Natural killer cell (primary cell): ENCODE measurements at places on chromosomes 12 and 14. TPM values are rescaled to one million over a fixed set of nuclear protein-coding genes. Genes with fewer than 3 reads are reported as not detected.

GRCh38 chr14:79656056-79656455 lies 555.2 kb downstream of the DIO2 start:
- no peak for DNase-seq

DNA sequence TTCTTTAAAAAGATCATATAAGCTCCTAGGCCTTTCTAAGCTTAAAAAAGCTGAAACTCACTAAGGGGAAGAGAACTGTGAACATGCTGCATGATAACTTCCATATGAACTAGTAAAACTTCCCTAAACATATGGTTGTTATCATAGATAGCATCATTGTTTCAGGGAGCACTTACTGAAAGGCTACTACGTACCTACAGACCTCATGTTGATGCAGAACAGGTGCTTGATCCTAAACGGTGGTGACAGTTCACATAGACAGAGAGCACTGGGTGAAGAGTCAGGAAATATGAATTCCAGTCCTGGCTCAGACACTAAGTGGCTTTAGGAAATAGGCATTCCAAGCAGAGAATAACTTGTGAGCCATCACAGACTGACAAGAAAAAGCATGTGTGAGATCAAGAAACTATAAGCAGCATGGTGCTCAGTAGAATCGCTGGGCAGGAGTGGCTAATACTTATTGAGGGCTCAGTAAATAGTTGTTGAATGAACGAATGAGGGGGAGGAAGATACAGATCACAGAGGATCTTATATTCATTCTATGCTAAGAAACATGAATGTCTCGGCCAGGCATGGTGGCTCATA lies 78.4 kb upstream of the NUDT4 start:
- no peak for DNase-seq

GLIPR1 gene
- 120 TPM for total RNA-seq

GPR84 gene
- total RNA-seq: 4.9 TPM

NGB gene
- not detected for total RNA-seq

DNA sequence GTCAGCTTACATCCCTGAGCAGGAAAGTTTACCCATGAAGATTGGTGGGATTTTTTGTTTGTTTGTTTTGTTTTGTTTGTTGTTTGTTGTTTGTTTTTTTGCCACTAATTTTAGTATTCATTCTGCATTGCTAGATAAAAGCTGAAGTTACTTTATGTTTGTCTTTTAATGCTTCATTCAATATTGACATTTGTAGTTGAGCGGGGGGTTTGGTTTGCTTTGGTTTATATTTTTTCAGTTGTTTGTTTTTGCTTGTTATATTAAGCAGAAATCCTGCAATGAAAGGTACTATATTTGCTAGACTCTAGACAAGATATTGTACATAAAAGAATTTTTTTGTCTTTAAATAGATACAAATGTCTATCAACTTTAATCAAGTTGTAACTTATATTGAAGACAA lies 37.6 kb downstream of the CD9 start:
- DNase-seq: no peak

KRT8 gene
- 0.25 TPM for total RNA-seq

GRCh38 chr12:24839268-24839791 lies 109.6 kb downstream of the BCAT1 start:
- no peak for DNase-seq

BEST3 gene
- total RNA-seq: not detected

- no peak for DNase-seq
Measured at GRCh38 chr12:53867216-53868012, 71.2 kb upstream of the HOXC13 start.

DNA sequence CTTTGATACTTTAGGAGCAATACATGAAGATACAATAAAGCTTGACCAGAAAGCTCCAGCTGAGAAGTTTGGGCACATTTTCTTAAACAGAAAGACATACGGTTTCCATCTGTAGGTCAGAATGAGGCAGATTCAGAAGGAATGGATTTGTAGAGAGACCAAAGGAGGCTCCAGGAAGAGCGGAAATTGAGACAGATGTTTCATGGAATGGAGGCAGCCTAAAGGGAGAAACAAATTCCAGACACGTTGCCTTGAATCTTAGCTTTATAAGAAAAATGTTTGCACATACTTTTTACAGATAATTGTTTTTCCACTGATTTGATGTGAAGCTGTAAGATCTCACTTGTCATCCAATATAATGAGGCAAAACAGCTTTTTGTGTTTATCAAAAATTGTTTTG lies 24.8 kb downstream of the EPYC start:
- DNase-seq: no peak

RNASE7 gene
- total RNA-seq: not detected

GRCh38 chr12:82787016-82787415 lies 100.3 kb downstream of the TMTC2 start:
- no peak for DNase-seq

- no peak for DNase-seq
Measured at GRCh38 chr14:39025250-39025809, 77.7 kb downstream of the SEC23A start.

- no peak for DNase-seq
Measured at GRCh38 chr12:93862424-93862823, 185.2 kb downstream of the CRADD start.

CLEC7A gene
- 22.3 TPM for total RNA-seq

ITGA7 gene
- total RNA-seq: 2.8 TPM

- no peak for DNase-seq
Measured at GRCh38 chr12:29212682-29213403, 63.8 kb downstream of the FAR2 start.

GRCh38 chr12:28750946-28751685 lies 398.0 kb upstream of the FAR2 start:
- DNase-seq: no peak

- no peak for DNase-seq
Measured at GRCh38 chr12:55684761-55685370, 22.8 kb downstream of the ITGA7 start.

HSPA2 gene
- total RNA-seq: 1.1 TPM

DNA sequence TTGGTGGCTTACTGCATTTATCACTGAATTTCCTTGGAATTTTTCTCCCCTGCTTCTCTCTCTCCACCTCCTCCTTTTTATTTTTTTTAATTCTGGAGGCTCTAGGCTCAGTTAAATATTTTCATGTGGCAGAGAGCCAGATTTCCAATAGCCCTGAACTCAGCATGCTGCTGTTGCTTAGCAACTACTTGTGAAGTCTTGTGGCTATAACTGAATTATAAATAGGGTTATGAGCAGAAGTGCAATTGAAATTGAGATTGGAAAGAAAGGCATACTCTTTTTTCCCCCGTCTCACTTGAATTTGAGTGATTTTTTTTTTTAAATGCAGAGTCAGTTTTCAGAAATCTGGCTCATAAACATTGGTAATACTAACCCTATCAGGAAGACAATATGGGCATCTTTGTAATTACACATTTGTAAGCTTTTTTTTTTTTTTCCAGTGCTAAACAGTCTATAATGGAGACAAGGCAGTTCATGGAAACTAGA lies 38.3 kb downstream of the ATF7IP start:
- no peak for DNase-seq
